CD8-positive, alpha-beta memory T cell (primary cell): ENCODE measurements at places on chromosomes 13 and 19. TPM values are rescaled to one million over a fixed set of nuclear protein-coding genes. Genes with fewer than 3 reads are reported as not detected.

- no peaks in the 10 kb centered on the region for H3K4me1 ChIP-seq
- no peak overlapping the region for H3K4me3 ChIP-seq
- H3K27ac ChIP-seq, result no peak overlapping the region
- H3K27me3 ChIP-seq, result no peaks in the 10 kb centered on the region
- DNase-seq, result no peak
- H3K36me3 ChIP-seq, result no peaks in the 10 kb centered on the region
Observed at GRCh38 chr13:110229905-110230563, 76.9 kb downstream of the COL4A1 start.

- no peak overlapping the region for H3K27ac ChIP-seq
- no peaks in the 10 kb centered on the region for H3K36me3 ChIP-seq
- H3K4me3 ChIP-seq, result no peak overlapping the region
- no peaks in the 10 kb centered on the region for H3K27me3 ChIP-seq
- H3K4me1 ChIP-seq, result no peaks in the 10 kb centered on the region
- no peak for DNase-seq
Observed at GRCh38 chr13:40452038-40452666, 214.3 kb downstream of the FOXO1 start.

Gene FCGBP
- total RNA-seq, result 7.9 TPM

Gene CYP4F2
- not detected for total RNA-seq

Gene NUCB1
- 93.3 TPM for total RNA-seq

GRCh38 chr13:62357887-62358645 lies 942.4 kb upstream of the PCDH20 start:
- no peak for DNase-seq
- no peak overlapping the region for H3K4me3 ChIP-seq
- no peaks in the 10 kb centered on the region for H3K4me1 ChIP-seq
- no peaks in the 10 kb centered on the region for H3K27me3 ChIP-seq
- no peak overlapping the region for H3K27ac ChIP-seq

DNA sequence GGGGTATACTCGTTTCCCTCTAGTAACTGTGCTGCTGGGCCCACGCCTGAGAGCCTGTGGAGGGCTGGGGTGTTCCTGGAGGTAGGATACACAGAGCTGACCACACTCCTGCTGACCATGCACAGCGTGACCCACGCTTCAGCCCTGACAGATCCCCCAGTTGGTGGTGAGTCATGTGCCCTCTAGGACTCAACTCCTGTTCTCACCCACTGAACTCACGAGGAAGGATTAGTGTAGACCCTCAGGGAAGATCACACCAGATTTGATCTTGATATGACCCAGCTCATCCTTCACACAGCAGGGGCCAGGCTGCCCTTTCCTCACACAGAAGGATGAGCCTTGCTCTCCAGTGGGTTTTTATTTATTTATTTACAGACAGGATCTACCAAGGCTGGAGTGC lies 13.3 kb upstream of the ACP7 start:
- no peak for DNase-seq
- H3K36me3 ChIP-seq, result no peaks in the 10 kb centered on the region
- no peaks in the 10 kb centered on the region for H3K27me3 ChIP-seq
- H3K4me1 ChIP-seq, result peaks cover 20% of the 10 kb centered on the region

GRCh38 chr13:30561511-30561910 lies 56.2 kb upstream of the USPL1 start:
- no peaks in the 10 kb centered on the region for H3K36me3 ChIP-seq
- H3K4me3 ChIP-seq, result no peak overlapping the region
- H3K27ac ChIP-seq, result no peak overlapping the region
- no peak for DNase-seq
